Nucleus accumbens (tissue), 56 donors: ENCODE measurements at places on chromosomes 12 and 14.

DNA sequence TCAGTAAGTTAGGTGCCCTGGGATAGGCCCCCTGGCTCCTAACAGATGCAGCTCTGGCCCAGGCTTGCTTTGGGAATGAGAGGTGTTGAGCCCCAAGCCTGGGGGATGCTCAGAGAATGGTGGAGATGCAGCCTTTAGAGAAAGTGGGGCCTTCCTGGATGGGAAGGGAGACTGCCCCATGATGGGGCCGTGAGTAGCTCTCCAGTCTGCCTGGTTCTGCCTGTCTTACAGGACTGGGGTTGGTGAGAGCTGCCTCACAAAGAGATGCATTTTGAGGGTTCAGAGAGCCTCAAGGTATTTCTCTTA, 523 bp upstream of the VRTN start:
- no peak for DNase-seq

DNA sequence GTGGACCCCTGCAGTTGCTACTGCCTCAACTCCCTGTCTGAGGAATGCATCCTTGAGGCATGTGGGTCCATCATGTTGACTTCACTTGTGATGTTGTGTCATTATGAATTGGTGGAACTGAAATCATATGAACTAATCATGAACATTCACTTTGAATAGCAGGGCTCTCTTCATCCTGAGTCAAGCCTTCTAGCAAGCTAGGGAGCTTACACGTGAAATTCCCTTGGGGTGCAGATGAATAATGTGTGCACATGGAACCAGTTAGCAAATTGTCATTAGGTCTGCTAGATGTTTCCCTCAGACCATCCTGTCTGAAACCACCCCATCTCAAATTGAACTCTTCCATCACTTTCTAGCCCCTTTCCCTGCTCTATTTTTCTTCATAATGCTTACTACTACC, 3.6 kb downstream of the COQ6 start:
- DNase-seq, result no peak

DNA sequence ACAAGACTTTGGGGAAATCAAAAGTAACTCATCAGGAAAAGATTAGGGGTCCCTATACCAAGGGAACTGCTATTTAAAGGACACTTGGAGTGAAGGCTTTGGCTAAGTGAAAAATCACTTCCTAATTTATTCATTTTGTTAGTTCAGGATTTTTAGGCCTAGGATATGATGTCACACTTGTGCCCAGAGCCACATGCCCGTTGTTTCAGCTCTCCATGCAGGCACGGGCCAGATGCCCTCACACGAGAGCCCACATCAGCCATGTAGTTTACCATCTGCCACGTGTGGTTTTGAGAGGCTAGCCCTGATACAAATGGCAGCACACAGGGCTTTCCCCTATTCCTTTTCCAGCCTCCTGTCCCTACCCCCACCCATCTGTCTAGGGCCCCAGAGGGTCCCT, 11.9 kb upstream of the LRP1-AS start:
- DNase-seq, result no peak

DNA sequence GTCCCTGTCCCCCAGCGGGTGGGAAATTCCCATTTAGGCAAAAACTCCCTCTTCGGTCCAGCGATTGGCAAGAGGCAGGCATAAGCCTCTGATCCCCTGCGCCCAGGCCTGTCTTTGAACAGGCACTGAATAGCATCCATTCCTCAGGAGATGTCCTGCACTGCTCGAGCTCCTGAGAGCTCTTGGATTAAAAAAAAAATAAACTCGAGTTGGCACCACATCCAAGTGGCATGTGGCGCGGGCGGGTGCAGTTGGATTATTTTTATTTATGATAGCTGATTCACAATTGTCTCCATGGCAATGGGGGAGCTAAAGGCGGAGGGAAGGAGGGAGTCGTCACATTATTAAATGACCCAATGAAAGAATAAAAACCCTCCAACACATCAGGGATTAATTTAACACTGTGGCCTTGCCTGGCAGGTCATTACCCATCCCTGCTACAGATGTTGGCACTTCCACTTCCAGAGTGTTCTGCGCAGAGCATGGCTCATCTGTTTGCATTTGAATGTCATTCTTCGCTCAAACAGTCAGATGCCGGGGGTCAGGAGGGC, 207.2 kb downstream of the AACS start:
- DNase-seq, result no peak

DNA sequence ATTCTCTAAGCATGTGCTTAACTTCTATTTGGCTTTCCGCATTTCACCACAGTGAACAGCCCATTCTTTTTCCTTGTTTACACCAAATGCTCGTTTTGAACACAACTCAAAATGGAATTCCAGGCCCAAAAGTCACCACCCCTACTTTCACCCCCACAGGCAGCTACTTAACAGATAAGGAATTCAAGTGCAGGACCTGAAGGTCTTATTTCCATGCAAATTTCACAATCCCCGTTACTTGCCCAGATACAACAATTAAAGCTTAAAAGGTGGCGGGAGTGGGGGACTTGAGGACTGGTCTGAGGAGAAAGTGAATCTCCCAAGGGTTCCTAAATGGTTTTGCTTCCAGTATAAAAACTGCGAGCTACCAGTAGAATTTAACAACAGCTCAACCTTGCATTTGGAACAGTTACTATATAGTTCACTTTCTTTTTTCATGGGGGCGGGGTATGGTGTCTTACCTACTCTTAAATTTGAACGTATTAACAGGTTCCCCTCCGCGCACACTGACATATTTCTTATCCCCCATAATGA, 3.7 kb downstream of the USP44 start:
- no peak for DNase-seq

- DNase-seq, result no peak
Observed at GRCh38 chr12:92814584-92814983, 111.8 kb downstream of the PLEKHG7 start.

- no peak for DNase-seq
Observed at GRCh38 chr12:99413751-99414150, 233.8 kb upstream of the GARIN6 start.

DNA sequence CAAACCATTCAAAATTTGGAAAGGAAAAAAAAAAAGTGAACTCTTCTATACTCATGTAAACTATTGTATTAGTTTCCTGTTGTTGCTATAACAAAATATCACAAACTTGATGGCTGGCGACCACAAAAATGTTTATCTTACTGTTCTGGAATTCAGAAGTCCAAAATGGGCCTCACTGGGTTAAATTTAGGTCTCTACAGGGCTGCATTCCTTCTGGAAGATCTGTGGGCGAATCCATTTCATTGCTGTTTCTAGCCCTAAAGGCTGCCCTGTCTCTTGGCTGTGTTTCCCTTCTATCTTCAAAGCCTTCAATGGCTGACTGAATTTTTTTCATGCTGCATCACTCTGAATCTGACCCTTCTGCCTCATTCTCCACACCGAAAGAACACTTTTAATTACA, 105.1 kb upstream of the NAV3 start:
- no peak for DNase-seq

- DNase-seq, result no peak
Observed at GRCh38 chr12:107998863-107999262, 130.2 kb upstream of the WSCD2 start.

DNA sequence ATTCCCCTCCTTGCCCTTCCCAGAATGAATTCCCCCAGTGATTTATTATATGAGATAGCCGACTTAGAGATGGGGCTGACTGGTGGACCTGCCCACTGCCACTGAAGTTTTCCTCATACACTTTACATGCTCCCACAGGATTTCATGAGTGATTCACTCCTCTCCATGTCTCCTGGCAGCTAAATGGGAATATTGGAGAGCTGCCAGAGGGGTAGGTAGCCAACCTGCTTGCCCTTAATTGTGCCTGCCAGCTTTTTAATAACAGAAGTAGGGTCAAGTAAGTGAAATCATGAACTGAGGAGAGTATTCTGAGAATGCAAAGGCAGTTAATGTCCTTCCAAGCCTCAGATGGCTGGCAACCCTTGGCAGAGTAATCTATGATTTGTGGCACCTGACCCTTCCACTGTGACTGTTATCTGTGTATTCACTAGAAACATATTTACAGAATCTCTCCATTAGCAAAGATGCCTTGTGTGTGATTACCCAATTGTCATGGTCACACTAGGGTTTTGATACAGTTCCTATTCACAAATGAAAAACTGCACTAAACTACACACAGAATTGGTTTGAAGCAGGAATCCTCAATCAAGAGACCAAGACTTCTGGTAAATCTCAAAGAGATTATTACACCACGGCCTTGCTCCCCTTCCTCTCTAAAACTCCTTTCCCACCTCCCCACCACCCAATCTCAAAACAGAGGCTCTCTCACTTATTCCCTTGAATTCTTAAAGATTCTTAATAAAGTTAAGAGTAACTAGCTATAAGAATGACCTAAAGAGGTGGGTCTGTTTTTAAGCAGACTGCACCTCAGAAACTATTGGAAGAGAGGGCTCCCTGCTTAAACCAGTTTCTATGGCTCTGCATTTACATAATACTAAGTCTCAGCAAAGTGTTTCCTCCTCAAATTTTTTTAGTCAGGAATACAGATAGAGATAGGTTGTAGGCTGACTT, 17.2 kb downstream of the NKX2-1 start:
- DNase-seq, result no peak

GRCh38 chr12:6370576-6370935, 4.8 kb downstream of the SCNN1A start:
- DNase-seq, result no peak

DNA sequence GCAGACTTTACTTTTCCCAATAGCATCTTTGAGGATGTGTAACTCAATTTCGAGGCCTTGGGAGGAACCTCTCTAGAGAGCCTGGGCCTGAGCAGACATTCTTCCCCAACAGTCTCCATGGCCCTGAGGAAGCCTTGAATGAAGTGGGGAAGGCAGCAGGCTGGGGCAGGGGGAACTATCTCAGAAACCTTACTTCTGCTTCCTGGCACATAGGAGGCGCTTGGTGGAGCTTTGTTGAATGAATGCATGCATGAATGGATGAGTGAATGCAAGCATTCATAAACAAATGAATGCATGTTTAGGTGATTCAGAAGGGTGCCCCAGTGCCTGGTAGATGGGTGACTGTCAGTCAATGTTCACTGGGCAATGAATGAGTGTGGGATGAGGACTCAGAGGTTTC, 58.3 kb downstream of the GALNT16 start:
- DNase-seq, result no peak

DNA sequence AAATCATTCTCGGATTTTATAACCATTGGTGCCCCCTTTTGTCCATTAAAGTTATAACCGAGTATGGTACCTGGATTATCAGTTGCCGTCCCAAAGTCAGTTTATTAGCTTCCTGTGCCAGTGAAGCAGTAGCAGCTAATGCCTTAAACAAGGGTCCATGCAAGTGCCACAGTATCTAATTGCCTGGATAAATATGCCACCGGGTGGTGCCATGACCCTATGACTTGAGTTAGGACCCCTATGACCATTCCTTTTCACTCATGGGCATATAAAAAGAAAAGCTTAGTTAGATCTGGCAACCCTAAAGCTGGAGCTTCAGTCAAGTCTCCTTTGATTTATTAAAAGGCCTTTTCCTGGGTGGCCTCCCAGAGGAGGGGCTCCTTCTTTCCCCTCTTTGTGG, 1314.6 kb downstream of the TMEM121 start:
- no peak for DNase-seq

- DNase-seq, result no peak
Observed at GRCh38 chr12:19760611-19761010, 321.3 kb downstream of the AEBP2 start.

DNA sequence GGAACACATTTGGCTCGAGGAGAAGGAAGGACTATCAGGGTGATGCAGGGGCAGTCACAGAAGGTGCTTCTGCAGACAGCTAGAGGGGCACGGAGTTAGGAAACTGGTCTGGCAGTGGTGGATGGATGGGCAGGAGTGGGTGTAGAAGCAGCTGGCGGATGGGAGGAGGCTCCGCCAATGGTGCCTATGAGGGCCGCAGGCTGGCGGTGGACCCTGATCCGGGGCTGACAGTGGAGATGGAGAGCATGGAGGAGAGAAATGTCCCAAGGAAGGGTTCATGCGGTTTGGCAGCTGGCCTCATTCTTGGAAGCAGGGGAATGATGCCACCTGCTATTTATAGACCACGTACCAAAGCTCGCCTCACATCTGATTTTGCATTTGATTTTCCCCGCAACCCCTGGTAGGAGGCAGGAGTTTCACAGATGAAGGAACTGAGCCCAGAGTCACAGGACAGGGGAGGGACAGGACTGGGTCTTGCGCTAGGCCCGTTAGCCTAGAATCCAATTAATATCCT, 237.1 kb downstream of the FOXN3 start:
- DNase-seq, result no peak

DNA sequence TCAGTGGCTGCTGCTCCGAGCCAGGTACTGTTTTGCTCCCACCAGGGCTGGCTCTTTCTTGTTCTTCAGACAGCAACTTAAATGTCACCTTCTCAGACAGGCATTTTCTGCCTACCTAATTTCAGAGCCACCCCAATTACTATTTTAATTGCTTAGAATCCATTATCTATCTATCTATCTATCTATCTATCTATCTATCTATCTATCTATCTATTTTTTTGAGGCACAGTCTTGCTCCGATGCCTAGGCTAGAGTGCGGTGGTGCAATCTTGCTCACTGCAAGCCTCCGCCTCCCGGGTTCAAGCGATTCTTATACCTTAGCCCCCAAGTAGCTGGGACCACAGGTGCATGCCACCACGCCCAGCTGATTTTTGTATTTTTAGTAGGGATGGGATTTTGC, 58.5 kb downstream of the SPPL3 start:
- DNase-seq, result no peak

GRCh38 chr12:113049976-113050742, 6.4 kb upstream of the DTX1 start:
- DNase-seq, result no peak

GRCh38 chr14:74945261-74945851, 10.0 kb downstream of the PGF start:
- no peak for DNase-seq

DNA sequence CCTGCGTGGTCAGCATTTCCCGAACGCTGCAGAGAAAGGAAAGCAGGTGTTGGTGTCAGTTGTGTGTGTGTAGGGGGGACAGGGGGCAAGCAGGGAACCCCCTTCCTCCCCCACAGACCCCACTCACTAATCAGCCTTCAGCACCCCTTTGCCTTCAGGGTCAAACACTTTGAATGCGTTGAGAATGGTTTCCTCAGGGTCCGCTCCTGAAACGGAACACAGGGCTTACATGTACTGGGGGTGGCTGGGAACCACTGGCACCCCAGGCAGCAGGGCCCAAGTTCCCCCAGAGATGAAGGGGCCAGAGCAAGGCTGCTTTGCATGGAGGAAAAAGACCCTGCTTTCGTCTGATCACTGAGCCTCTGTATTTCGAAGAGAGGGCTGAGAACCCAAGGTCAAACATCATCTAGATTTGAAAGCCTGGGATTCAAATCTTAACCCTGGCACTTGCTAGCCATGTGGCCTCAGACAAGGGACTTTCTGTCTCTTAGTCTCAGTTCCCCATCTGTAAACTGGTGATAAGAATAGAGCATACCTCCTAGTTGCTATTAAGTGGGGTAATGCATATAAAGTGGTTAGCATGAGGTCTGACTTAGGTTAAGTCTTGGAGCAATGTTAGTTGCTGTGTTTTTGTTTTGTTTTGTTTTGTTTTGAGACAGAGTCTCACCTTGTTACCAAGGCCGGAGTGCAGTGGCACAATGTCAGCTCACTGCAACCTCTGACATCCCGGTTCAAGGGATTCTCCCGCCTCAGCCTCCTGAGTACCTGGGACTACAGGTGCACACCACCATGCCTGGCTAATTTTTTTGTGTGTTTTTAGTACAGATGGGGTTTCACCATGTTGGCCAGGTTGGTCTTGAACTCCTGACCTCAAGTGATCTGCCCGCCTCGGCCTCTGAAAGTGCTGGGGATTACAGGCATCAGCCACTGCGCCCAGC, 7.0 kb downstream of the MYL2 start:
- no peak for DNase-seq

- DNase-seq, result no peak
Observed at GRCh38 chr12:25372002-25372401, 121.3 kb upstream of the KRAS start.

GRCh38 chr12:120642826-120643225, 2.4 kb downstream of the CABP1 start:
- DNase-seq, result no peak
